ENCODE measurements at places on chromosomes 1 and 21.

- DNase-seq = no peak
Measured at GRCh38 chr1:4076346-4076745, 176.3 kb upstream of the C1orf174 start.

- no peak for DNase-seq
Measured at GRCh38 chr1:183025010-183025337, 1.8 kb downstream of the LAMC1 start.

GRCh38 chr1:50620680-50621329 is 197.6 kb upstream of the DMRTA2 start:
- no peak for DNase-seq

DNA sequence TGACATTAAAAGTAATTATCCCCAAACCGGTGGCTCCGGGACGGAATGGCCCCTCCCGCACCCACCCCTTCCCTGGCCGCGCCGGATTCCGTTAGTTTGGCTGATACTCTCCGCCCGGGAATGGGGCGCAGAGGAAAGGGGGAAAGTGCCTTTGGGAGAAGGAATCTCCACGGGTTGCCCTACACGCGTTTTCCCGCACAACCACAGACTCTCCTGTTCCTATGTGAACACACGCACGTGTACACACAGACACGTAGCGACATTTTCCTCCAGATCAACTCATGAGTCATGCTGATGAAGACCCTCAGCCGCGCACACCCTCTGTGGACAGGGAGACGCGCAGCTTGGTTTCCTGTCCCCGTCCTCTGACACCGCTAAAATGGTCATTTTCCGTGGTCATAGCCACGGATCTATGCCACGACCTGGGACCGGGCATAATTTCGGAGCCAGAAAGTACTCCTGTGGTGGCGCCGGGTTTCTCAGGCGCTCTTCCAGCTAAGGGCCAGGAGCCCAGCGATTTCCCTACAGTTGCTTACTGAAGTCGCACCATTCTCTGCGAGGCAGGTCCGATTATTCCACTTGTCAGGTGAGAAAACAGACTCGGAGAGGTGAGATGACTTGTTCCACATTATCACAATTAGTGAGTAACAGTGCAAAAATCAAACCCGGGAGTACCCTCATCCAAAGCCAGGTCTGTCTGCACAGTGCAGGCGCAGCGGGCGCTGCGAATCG is 4.0 kb upstream of the DMRTA2 start:
- no peak for DNase-seq
